GM23248 (cell line): ENCODE measurements at places on chromosomes 5 and 9. TPM values are rescaled to one million over a fixed set of nuclear protein-coding genes. Genes with fewer than 3 reads are reported as not detected.
A peak's percentile ranks its signal among the peaks of the same experiment; 100 is the strongest.

SLCO6A1 gene
- total RNA-seq: not detected in 2 replicates

DNA sequence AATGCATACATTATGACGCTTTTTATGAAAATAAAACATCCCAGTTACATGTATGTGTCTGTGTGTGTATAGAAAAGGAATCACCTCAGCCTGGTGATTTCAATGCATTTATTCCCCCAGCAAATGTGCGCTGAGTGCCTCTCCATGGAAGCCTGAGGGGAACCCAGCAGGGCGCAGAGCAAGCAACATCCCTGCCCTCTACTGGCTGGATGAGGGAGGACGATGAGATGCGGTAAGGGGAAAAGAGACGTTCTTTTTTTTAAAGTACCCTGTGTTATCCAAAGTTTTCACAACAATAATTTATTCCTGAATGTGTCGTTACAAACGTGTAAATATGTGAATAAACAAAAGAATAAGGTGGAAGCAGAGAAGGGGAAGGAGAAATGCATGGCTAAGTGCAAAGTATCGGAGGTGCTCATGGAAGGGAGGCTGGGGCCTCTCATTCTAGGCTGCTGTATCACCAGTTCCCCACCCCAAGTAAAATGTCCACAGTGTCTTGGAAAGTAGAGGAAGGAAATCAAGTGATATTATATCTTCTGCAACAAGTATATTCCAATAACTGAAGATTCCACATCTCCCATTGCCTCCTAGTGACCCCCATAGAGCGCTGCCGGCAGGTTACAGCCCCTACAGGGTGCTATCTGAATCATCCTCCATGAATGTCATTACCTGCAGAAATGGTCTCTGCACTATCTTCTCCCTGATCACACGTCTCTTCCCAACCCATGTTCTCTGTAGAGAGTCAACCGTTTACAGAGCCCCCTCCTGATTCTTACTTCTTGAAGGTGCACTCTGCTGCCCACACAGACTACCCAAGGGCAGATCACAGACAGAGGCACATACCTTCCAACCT is 13.0 kb upstream of the ABLIM3 start:
- peak; percentile 60 for DNase-seq

DNA sequence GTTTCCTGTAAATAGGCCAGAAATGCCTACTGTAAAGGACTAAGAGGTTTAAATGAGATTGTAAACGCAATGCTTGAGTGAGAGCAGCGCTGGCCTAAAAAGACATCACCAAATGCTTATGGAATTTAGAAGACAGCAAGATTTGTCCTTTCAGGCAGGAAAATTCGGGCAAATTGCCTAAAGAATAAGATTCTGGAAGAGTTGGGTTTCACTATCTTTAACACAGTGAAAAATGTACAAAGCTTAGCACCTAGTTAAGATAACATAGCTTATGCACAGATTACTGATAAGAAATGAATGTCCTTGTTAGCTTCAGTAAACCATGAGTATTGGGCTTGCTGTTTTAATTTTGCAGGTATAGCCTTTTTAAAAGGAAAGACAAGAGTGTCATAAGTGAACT is 4.7 kb downstream of the FKBP15 start:
- DNase-seq: no peak

FYB1 gene
- total RNA-seq: under 0.01 TPM in 1 of 2 replicates, not detected in the other

BAAT gene
- total RNA-seq: not detected in 2 replicates

- peak; percentile 49 for DNase-seq
Observed at GRCh38 chr9:36045610-36046009, 8.9 kb downstream of the RECK start.

GRCh38 chr5:73908395-73908794 is 282.4 kb downstream of the ARHGEF28 start:
- DNase-seq: no peak

MACIR gene
- total RNA-seq: 31.5 and 36.3 TPM in 2 replicates

DNA sequence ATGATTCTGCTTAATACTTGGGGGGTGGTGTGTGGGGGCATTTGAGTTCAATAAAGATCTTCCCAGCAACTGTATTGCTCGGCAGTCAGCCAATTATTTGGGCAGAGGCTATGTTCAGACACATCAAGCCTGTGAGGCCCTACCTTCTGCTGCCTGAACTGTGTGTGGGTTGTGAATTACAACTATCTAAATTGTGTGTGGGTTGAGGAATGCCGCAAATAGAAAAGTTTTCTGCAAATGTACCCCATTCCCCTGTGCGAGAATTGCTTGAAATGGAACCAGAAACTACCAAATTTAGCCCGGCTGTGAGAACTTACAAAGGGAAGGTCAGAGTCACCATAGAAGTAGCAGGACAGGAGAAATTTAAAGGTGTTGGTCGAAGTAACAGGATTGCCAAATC is 360.0 kb upstream of the PIK3R1 start:
- no peak for DNase-seq

- no peak for DNase-seq
Observed at GRCh38 chr9:79362100-79363081, 209.4 kb upstream of the TLE4 start.

CDH9 gene
- total RNA-seq: not detected in 2 replicates

- peak; percentile 96 for DNase-seq
Observed at GRCh38 chr5:139482050-139482889, at the start of gene STING1. Gene STING1, minus strand, starts transcription at chr5:139482758. Its CDS starts 1,054 bp downstream, at chr5:139481704.

DNA sequence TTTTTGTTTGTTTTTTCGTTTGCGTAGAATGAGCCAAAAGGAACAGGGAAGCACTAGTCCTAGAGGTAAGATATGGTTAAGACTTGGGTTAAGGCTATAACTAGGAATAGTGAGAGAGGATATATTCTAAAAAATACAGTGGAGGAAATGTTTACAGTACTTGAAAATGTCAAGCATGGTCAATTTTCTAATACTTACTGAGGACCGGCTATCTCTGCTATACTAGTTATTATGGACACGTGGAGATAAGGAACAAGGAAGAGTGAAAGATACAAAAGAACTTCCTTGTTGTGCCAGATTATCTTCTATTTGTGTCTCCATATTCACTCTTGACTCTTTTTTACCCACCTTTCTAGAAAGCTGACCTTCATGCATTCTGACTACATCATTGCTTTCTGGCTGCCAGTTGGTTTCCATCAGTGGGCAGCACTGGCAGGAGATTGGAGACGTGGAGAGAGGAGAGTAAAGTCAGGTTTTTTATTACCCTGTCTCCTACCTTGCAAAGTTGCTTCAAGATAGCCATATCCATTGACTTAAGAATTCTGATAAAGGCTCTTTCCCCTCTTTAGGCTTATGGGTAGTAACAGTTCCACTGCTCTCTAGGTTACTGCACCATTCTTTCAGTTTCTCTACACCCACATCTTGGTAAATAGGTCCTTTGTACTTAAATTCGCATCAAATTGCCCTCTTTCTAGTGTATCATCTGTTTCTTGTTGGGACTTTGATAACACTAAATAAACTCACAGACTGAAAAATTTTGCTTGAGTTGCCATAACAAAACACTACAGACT is 9.0 kb upstream of the RFX3 start:
- no peak for DNase-seq

GPR151 gene
- total RNA-seq: not detected in 2 replicates

LARP1 gene
- 59.9 and 81.9 TPM in 2 replicates for total RNA-seq

DNA sequence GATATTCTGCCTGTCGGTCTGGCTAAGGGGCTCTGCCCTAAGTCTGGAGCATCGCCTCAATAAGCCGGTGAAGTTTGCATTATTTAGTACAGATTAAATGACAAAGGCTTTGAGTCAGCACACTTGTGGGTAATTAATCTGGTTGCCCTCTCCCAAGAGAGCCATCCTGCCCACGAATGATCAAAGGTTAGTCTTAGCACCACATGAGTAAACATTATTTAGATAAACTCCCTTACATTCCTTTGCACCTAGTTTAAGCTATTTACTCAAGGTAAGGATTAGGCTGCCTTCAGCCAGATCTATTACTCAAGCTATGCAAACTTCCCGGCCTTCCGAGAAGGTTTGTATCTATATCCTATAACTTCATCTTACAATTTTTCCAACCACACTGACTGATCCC is 572.1 kb downstream of the CHSY3 start:
- no peak for DNase-seq

- DNase-seq: no peak
Observed at GRCh38 chr5:159838551-159839222, 77.6 kb upstream of the ADRA1B start.

GRCh38 chr5:132059043-132059695 is 1.3 kb upstream of the IL3 start:
- DNase-seq: no peak

NIPAL4 gene
- not detected in 2 replicates for total RNA-seq

DPP7 gene
- total RNA-seq: 134 and 142 TPM in 2 replicates

- no peak for DNase-seq
Observed at GRCh38 chr5:61319388-61320146, 12.5 kb upstream of the ZSWIM6 start.
